ENCODE measurements at places on chromosomes 13 and 19. TPM values are rescaled to one million over a fixed set of nuclear protein-coding genes. Genes with fewer than 3 reads are reported as not detected.

GRCh38 chr13:112083971-112084370 lies 17.0 kb downstream of the SOX1 start:
- no peak for DNase-seq
- no peak overlapping the region for H3K4me3 ChIP-seq
- peaks cover 11% of the 10 kb centered on the region for H3K27me3 ChIP-seq
- H3K27ac ChIP-seq = no peak overlapping the region
- H3K4me1 ChIP-seq = no peaks in the 10 kb centered on the region

Gene EFNA2
- 27.4 TPM for polyA plus RNA-seq

DNA sequence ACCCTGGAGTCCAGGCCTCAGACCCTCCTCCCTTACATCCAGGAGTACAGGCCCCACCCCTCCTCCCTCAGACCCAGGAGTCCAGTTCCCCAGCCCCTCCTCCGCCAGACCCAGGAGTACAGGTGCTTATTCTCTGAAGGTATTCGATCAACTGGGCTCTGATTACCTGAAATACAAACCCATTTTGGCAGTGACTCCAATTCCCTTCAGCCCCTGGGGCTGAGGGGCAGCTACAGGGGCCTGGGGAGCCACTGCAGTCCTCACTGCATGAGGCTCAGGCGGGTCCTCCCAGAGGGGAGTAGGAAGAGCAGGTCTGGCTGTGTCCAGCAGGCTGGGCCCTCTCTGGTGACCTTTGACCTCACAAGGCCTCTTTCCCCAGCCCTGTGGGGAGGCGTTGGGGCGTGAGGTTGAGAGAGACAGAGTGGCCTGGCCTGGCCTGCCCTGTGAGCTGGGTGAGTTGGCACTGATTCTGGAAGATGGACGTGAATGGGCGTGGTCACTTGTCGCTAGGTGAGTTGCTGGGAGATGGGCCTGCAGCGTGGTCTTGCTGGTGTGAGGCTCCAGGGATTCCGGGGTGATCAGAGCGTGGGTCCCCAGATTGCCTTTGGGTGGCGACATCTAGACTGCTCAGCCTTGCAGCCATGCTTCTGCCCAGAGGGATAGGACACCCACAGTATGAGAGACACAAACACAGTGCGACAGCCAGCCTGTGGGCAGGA lies 3.1 kb downstream of the BCAT2 start:
- peaks cover 58% of the 10 kb centered on the region for H3K4me1 ChIP-seq
- peak overlapping the region; percentile 48 for H3K4me3 ChIP-seq
- peak overlapping the region; percentile 83 for H3K27ac ChIP-seq

Gene KLHL26
- 2.2 TPM for polyA plus RNA-seq

DNA sequence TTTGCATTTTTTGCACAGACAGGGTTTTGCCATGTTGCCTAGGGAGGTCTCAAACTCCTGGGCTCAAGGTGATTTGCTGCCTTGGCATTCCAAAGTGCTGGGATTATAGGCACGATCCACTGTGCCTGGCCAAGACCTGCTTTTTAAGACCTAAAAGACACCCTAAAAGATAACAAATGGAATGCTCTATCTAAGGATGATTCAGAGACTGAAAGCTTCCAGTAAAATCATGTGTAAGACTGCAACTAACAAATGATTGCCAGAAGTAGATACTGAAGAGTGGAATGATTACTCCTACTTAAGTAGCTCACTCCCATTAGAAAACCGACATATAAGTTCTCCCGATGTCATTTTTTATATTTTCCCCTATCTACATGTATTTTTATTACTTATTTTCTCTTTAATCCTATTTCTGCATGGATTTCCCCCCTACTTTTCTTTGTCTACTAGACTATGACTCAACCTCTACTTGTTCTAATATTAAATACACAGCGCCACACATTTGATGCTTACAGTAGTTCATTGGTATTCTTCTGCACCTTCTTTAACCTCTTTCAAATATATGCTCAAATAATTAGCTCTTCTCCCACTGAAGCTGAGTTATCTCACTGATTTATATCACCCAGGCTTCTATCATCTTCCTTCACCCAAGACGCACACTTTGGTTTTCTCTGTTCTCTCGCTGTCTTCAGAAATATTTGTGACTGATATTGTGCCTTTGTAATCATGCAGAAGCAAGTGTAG lies 32.2 kb upstream of the KLF12 start:
- no peaks in the 10 kb centered on the region for H3K36me3 ChIP-seq
- H3K27ac ChIP-seq = no peak overlapping the region
- no peak for DNase-seq
- no peak overlapping the region for H3K4me3 ChIP-seq
- H3K27me3 ChIP-seq = no peaks in the 10 kb centered on the region

DNA sequence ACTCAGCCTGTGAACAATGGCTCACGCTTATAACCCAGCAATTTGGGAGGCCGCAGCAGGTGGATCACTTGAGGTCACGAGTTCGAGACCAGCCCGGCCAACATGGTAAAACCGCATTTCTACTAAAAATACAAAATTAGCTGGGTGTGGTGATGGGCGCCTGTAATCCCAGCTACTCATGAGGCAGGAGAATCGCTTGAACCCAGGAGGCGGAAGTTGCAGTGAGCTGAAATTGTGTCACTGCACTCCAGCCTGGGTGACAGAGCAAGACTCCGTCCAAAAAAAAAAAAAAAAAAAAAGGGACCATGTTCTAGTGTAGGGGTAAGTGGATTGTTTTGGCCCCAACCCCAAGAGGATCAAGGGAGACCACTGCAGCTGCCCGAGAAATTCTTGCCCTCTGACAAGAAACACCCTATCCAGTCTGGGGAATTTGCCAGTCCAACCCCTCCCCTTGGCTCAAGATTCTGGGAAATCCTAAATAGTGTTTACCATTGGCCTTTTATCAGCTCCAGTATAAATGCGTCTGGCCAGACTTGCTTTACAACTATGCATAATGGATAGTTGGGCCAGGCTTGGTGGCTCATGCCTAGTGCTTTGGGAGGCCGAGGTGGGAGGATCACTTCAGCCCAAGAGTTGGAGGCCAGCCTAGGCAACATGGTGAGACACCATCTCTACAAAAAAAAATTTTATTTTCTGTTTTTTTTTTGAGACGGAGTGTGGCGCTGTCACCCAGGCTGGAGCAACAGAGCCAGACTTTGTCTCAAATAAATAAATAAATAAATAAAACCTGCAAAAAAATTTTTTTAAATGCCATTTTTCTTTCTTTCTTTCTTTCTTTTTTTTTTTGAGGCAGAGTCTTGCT lies 5.1 kb upstream of the DHDH start:
- H3K27me3 ChIP-seq = no peaks in the 10 kb centered on the region
- no peaks in the 10 kb centered on the region for H3K36me3 ChIP-seq
- H3K4me3 ChIP-seq = no peak overlapping the region

Gene AMER2
- not detected for polyA plus RNA-seq

- DNase-seq = no peak
- H3K27me3 ChIP-seq = no peaks in the 10 kb centered on the region
- H3K27ac ChIP-seq = no peak overlapping the region
- H3K36me3 ChIP-seq = no peaks in the 10 kb centered on the region
- H3K4me3 ChIP-seq = no peak overlapping the region
Observed at GRCh38 chr19:29724746-29725145, 9.7 kb upstream of the C19orf12 start.

Gene GNG7
- polyA plus RNA-seq = 3.5 TPM

GRCh38 chr19:18626906-18627305 lies 9.9 kb upstream of the KLHL26 start:
- no peaks in the 10 kb centered on the region for H3K36me3 ChIP-seq
- H3K4me3 ChIP-seq = no peak overlapping the region
- peaks cover 29% of the 10 kb centered on the region for H3K27me3 ChIP-seq

Gene ZNF547
- polyA plus RNA-seq = 1.3 TPM

GRCh38 chr13:112332727-112333126 lies 43.4 kb upstream of the SPACA7 start:
- no peak overlapping the region for H3K4me3 ChIP-seq
- no peaks in the 10 kb centered on the region for H3K4me1 ChIP-seq
- no peak for DNase-seq
- no peak overlapping the region for H3K27ac ChIP-seq
- H3K36me3 ChIP-seq = no peaks in the 10 kb centered on the region
- no peaks in the 10 kb centered on the region for H3K27me3 ChIP-seq

- H3K36me3 ChIP-seq = no peaks in the 10 kb centered on the region
- no peak for DNase-seq
- H3K27ac ChIP-seq = no peak overlapping the region
- H3K4me3 ChIP-seq = no peak overlapping the region
Observed at GRCh38 chr19:6925801-6926751, 38.7 kb downstream of the ADGRE1 start.

Gene SLC10A2
- polyA plus RNA-seq = 3.1 TPM

GRCh38 chr19:48330012-48330681 lies 4.8 kb downstream of the EMP3 start:
- peak overlapping the region; percentile 46 for H3K4me3 ChIP-seq
- peak overlapping the region; percentile 66 for H3K27ac ChIP-seq
- peak; percentile 94 for DNase-seq
- no peaks in the 10 kb centered on the region for H3K36me3 ChIP-seq
- H3K4me1 ChIP-seq = no peaks in the 10 kb centered on the region

- H3K4me1 ChIP-seq = no peaks in the 10 kb centered on the region
- H3K27ac ChIP-seq = no peak overlapping the region
- H3K36me3 ChIP-seq = peaks cover 8% of the 10 kb centered on the region
- no peaks in the 10 kb centered on the region for H3K27me3 ChIP-seq
- no peak for DNase-seq
Observed at GRCh38 chr13:20416223-20416745, 109.4 kb downstream of the CRYL1 start.

DNA sequence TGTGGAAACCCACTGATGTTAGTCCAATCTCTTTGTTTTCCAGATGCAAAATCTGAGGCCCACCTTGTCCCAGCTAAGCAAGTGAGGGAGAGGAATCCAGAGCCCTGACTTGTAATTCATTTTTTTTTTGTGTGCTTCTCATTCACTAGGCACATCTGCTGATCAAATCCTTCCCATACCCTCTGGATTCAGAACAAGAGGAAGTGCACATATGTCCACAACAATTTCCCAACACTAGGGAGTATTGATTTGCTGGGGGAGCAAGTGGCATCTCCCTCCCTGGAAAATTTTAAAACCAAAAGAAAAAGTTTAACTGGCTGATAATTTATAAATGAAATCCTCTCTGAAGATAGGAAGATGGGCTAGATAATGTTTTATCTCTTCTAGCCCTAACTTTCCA lies 94.6 kb upstream of the RFC3 start:
- no peak for DNase-seq
- no peaks in the 10 kb centered on the region for H3K36me3 ChIP-seq
- H3K4me1 ChIP-seq = no peaks in the 10 kb centered on the region
- H3K27me3 ChIP-seq = no peaks in the 10 kb centered on the region
- no peak overlapping the region for H3K4me3 ChIP-seq
- H3K27ac ChIP-seq = peak overlapping the region; percentile 44

- no peak for DNase-seq
- H3K27me3 ChIP-seq = no peaks in the 10 kb centered on the region
- H3K36me3 ChIP-seq = no peaks in the 10 kb centered on the region
- H3K4me1 ChIP-seq = peaks cover 1% of the 10 kb centered on the region
Observed at GRCh38 chr19:48565090-48565489, 13.1 kb downstream of the SULT2B1 start.

Gene NRTN
- polyA plus RNA-seq = 2.9 TPM

Gene GARIN5A
- 2.1 TPM for polyA plus RNA-seq

GRCh38 chr13:41557719-41558118 lies 100.4 kb downstream of the RGCC start:
- DNase-seq = no peak
- no peak overlapping the region for H3K27ac ChIP-seq
- H3K4me1 ChIP-seq = no peaks in the 10 kb centered on the region
- H3K27me3 ChIP-seq = no peaks in the 10 kb centered on the region
- no peak overlapping the region for H3K4me3 ChIP-seq
- H3K36me3 ChIP-seq = no peaks in the 10 kb centered on the region

DNA sequence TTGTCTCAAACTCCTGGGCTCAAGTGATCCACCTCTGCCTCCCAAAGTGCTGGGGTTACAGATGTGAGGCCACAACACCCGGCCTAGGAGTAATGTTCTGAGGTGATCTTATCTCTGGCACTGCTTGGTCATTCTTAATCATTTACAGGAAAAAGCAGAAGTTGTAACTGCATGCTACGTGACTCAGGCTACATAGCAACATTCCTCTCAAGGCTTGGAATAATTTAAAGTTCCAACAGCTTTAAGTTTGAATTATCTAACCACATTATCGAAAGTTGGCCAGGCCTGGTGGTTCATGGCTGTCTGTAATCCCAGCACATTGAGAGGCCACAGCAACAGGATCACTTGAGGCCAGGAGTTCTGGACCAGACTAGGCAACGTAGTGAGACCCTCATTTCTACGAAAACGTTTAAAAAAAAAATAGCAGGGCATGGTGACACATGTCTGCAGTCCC lies 3.9 kb upstream of the B9D2 start:
- H3K4me1 ChIP-seq = peaks cover 3% of the 10 kb centered on the region
- no peaks in the 10 kb centered on the region for H3K27me3 ChIP-seq
- DNase-seq = peak; percentile 67
- no peak overlapping the region for H3K4me3 ChIP-seq

Data from small intestine (tissue), 16 donors.